Left hindlimb (tissue), 1 donor: ENCODE measurements at places on chromosomes 6 and 20.

- DNase-seq = no peak
Measured at GRCh38 chr6:99016355-99016754, 68.6 kb upstream of the FBXL4 start.

DNA sequence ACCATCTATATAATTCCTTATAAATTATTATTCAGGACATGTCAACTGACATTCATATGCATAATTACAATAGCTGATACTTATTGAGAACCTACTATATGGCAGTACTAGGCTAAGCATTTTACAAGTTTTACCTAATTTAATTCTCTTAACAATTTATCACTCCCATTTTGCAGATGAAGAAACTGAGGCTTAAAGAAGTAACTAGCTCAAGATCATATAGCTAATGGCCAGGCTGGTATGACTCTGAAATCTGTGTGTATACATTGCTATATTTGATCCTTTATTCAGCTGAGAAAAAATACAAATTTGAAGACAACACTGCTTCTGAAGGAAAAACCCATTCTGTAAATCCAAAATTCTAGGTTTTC, 85.0 kb downstream of the CRYBG1 start:
- DNase-seq = no peak

- peak; percentile 78 for DNase-seq
Measured at GRCh38 chr6:151494235-151494935, 568 bp downstream of the CCDC170 start.

DNA sequence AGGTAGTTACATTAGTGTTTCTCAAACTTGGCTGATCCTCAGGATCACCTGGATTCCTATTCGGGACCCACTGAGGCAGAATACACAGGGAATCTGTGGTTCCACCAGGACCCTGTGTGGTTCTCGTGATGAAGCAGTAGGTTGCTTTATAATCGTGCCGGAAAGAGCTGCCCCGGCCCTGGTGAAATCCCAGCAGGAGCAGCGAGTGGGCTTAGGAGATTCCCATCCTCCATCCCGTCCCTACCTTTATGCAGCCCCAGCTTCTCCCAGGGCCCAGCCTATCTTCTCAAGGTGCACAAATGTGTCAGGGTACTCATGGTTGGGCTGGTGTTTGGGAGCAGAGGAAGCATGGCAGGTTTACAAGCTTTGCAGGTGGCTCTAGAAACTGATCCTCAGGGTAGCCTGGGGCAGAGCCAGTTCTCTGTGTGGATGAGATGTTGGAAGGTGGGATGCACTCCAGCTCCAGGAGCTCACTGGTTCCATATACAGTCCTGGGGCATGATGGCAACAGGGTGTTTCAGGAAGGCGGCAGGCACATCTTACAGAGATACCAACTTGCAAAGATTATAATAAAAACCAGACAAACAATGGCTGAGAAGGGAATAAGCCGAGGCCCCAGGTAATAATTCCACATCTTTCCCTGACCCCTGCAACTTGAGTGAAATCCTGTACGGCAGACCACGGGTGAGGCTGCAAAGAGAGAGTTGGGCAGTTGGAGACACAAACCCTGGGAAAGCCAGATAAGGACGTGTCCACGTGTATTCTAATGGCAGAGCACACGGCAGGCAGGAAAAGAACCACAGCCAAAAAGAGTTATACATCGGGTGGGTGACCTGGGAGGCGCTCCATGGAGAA, 5.9 kb downstream of the SLC22A1 start:
- no peak for DNase-seq

DNA sequence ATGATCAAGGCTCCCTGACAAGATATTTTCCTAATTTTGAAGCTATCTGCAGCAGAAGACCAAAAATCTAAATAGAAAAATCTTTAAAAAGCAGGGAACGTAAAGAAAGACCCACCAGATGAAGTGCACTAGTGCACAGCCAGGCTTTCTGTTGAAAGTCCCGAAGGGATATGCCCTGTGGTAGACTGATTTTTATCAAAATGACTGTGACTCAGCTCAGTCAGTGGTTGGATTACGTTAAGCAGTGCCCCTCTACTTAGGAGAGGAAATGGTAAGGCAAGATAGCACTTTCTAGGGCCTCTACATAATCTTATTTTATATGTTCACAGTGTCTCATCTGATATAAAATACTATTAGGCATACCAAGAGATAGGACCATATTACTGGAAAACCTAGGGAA, 123.4 kb upstream of the RAB32 start:
- no peak for DNase-seq

- DNase-seq = no peak
Measured at GRCh38 chr6:79586548-79586947, 44.6 kb upstream of the SH3BGRL2 start.
